ENCODE measurements at places on chromosomes 2 and 18. TPM values are rescaled to one million over a fixed set of nuclear protein-coding genes. Genes with fewer than 3 reads are reported as not detected.

PSMA8 gene
- total RNA-seq, result not detected

GKN1 gene
- total RNA-seq, result not detected

NTSR2 gene
- total RNA-seq, result not detected

MOGAT1 gene
- total RNA-seq, result 0.44 TPM

STPG4 gene
- not detected for total RNA-seq

NYAP2 gene
- not detected for total RNA-seq

MARCHF4 gene
- total RNA-seq, result 0.08 TPM

DYTN gene
- not detected for total RNA-seq

PHOSPHO2 gene
- 3.2 TPM for total RNA-seq

AFF3 gene
- 8.0 TPM for total RNA-seq

PROKR1 gene
- total RNA-seq, result not detected

RAD51AP2 gene
- total RNA-seq, result 0.14 TPM

POTEJ gene
- not detected for total RNA-seq

ST8SIA5 gene
- total RNA-seq, result 6.2 TPM

SPAST gene
- 8.7 TPM for total RNA-seq

SMC6 gene
- 13.3 TPM for total RNA-seq

STAT1 gene
- total RNA-seq, result 42.2 TPM

FKBP7 gene
- 10.8 TPM for total RNA-seq

WDR43 gene
- total RNA-seq, result 21.0 TPM

GCG gene
- total RNA-seq, result not detected

TMEM247 gene
- not detected for total RNA-seq
